Hair follicle dermal papilla cell (primary cell): ENCODE measurements at places on chromosomes 2 and 18. TPM values are rescaled to one million over a fixed set of nuclear protein-coding genes. Genes with fewer than 3 reads are reported as not detected.

TUBB8B gene
- not detected in 2 replicates for total RNA-seq

RNF125 gene
- 0.16 and 0.24 TPM in 2 replicates for total RNA-seq

ODC1 gene
- 37.6 and 39.3 TPM in 2 replicates for total RNA-seq

BMP10 gene
- total RNA-seq, result not detected in 2 replicates

ASXL2 gene
- total RNA-seq, result 15.4 and 16.6 TPM in 2 replicates

IGFBP5 gene
- total RNA-seq, result 206 and 734 TPM in 2 replicates

ARHGEF4 gene
- 2.4 and 5.5 TPM in 2 replicates for total RNA-seq

XIRP2 gene
- total RNA-seq, result under 0.01 TPM in 1 of 2 replicates, not detected in the other
